ENCODE measurements at places on chromosomes 3 and 15. TPM values are rescaled to one million over a fixed set of nuclear protein-coding genes. Genes with fewer than 3 reads are reported as not detected.

PROS1 gene
- total RNA-seq, result 23.0 TPM

TEX9 gene
- total RNA-seq, result 0.93 TPM

KBTBD12 gene
- total RNA-seq, result not detected

CP gene
- 1.0 TPM for total RNA-seq

GOLGA8O gene
- total RNA-seq, result 0.51 TPM

MRAS gene
- 11.5 TPM for total RNA-seq

PARP15 gene
- total RNA-seq, result 0.17 TPM

ABHD14A gene
- total RNA-seq, result 5.4 TPM

DVL3 gene
- total RNA-seq, result 33.5 TPM

P3H2 gene
- 13.1 TPM for total RNA-seq

CTXN2 gene
- total RNA-seq, result not detected

PSTPIP1 gene
- 0.51 TPM for total RNA-seq

ACP3 gene
- not detected for total RNA-seq

RYR3 gene
- total RNA-seq, result not detected

POPDC2 gene
- total RNA-seq, result 1.7 TPM

ZDHHC19 gene
- total RNA-seq, result not detected

GP5 gene
- total RNA-seq, result under 0.01 TPM

SUSD5 gene
- total RNA-seq, result 1.7 TPM

MUC4 gene
- not detected for total RNA-seq

EIF4E3 gene
- 2.6 TPM for total RNA-seq

SLC22A14 gene
- 0.17 TPM for total RNA-seq

CELSR3 gene
- 0.17 TPM for total RNA-seq

ATP10A gene
- 0.05 TPM for total RNA-seq

AADACL2 gene
- not detected for total RNA-seq

ALDH1A2 gene
- 70.9 TPM for total RNA-seq

PLEKHO2 gene
- total RNA-seq, result 65.9 TPM

SPTSSB gene
- not detected for total RNA-seq
